Cardiac fibroblast (primary cell): ENCODE measurements at places on chromosomes 1 and 21.

- DNase-seq, result no peak
Observed at GRCh38 chr1:15684468-15685291, 560 bp downstream of the PLEKHM2 start.

DNA sequence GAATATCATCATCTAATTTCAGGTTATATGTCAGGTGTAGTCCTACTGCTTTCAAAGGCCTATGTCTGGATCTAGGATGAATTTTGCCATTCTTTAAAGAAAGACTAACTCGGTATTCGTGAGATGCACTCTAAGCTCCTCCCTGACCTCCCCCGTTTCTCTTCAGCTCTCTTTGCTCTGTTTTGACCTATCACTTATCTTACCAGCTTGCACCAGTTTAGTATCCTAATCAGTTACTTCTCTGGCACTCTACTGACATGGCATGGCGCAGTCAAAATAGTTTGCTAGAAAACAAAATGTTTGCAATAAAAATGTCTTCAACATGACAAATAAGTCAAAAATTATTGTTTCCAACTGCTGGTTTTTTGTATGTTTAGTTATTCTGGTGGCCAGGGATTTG, 8.4 kb upstream of the SLC16A1 start:
- DNase-seq, result no peak

DNA sequence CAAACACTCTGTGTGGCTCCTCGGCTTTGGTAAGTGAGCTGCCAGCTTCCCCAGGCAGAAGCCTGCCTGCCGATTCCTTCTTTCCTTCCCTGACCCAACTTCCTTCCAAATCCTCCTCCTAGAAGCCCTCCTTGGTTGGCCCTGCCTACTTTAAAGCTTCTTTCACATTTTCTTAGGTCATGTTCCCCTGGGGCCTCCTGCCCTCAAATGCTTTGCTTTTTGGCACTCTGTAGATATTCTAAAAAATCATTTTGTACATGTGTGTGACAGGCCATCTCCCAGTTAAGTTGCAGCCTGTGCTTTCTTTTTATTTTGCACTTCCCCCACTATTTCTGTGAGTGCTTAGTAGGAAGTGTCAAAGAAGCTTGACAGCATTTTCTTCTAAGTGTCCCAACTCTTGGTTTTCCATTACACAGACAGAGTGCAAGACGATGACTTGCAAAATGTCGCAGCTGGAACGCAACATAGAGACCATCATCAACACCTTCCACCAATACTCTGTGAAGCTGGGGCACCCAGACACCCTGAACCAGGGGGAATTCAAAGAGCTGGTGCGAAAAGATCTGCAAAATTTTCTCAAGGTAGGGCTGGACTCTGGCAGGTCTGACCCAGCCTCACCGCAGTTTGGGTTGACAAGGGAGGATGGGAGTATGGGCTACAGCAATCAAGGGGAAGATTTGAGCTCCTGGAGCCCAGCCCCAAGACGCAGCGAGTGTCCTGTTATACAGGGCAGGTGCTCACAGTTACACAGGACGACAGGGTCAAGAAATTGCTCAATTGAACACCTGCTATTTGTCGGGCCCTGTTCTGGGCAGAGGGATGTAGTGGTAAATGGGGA, at the start of gene S100A9:
Gene S100A9 (plus strand): TSS at position 2 of the 838 bp plus-strand sequence. CDS start 430 bp downstream, at position 432.
- DNase-seq, result no peak

DNA sequence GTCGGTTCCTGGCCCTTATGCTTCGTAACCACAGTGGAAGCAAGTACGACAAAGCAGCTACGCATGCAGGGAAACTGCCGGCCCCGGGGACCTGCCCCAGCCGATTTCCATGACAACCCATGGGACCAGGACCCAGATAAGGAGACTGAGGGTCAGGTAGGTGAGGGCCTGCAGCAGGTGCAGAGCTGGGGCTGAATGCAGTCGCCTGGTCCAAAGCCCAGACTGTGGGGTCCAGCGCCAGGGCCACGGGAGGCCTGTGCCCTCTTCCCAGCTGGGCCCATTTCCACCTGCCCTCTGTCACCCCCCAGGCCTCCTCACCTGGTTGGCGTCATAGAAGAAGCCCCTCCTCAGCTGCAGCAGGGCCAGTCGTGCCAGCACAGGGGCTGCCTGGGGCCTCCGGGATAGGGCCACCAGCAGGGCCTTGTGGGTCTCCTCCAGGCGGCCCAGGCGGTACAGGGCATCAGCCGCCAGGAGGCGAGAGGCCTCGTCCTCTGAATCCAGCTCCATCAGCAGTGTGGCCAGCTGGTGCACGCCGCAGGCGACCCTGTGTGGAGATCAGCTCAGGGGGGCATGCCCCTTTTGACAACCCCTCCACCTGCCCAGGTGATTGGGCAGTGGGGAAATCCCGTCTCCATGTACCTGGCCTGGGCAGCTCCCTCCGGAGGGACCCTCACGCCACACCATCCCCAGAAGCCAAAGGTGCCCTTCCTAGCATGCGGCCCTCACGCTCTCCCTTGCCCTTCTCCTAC, 14.2 kb downstream of the TTC34 start:
- DNase-seq, result no peak

DNA sequence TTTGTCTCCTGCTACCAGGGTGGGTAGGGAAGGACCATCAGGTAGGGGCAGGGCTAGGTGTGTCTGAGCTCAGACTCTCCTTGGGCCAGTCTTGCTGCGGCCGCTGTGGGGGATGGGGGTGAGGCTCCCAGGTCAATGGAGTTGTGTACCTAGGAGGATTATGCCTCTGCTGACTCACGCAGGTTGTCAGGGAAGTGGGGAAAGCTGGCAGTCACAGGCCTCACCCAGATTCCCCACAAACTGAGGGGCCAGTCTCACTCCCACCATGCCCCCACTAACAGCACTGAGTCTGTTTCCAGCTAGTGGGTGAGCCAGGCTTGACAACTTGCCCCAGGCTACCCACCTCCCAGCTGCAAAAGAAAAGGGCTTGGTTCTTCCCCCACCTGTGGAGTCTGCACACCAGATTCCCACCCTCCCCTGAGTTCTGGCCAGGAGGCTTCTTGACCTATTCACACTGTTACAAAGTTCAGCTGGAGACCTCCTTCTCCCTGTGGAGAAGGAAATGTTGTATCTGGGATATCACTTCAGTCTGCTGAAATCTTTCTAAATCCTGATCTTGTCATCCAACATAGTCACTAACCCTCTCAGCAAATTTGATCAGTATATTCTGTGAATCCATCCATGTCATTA, 69.2 kb upstream of the GJA8 start:
- DNase-seq, result no peak

GRCh38 chr1:165612062-165612461, 19.0 kb upstream of the MGST3 start:
- no peak for DNase-seq

DNA sequence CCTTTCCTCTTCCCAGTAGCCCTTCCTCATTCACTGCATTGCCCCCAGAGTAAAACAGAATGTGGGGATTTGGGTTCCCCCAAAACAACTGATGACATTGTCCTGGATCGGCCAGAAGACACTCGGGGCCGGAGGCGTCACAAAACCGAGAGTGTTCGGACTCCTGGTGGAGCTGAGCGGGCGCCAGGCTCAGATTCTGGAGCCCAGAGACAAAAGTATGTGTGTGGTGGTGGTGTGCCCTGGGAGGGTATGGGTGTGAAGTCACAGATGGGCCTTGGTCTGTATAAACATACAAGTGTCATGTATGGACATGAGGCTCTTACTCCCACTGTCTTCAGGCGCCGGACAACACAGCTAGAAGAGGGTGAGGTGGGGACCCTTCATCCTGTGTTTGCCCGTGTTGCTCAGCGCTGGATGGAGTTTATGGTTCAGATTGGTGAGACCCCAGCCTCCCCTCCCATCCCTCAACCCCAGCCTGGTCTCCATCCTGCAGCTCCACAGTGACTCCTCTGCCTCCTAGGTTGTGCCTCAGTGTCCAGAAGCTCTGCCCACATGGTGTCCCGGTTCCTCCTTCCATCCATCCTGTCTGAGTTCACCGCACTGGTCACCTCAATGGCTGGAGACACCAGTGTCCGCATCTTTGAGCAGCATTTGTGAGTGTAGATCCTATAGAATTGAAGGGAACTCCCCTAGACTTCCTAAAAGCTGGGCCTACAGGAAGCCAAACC, 12.4 kb downstream of the HYI start:
- no peak for DNase-seq

- DNase-seq, result no peak
Observed at GRCh38 chr21:17519965-17520609, 7.2 kb downstream of the CXADR start.

DNA sequence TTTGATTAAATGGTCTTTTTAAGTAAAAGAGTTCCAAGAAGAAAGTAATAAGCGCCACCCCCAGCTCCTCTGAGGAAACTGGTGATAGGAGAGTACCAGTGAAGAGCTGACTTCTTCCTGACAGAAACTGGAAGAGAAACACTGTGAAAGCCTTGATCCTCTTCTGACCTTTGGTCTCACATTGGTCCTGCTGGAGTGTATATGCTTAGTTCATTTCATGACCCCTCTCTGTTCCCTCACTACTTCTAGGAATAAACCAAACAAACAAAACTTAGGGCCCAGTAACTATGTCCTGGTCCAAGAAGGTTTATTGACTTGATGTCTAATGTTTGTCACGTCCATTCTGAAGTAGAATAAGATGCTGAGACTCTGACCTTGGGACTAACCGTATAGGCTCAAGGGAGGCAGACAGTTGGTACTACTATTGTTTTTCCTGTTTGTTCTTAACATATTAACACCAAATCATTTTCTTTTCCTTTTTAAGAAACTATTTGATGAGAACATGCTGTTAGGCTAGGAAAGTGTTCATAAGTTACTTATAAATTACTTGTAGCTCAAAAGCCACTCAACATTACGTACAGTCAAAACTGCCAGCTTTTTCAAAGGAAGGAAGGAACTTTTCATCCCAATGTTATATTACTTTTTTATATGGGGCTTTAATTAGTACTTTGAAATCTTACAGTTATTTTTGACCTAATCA, 57.9 kb downstream of the MIER1 start:
- no peak for DNase-seq

- peak; percentile 43 for DNase-seq
Observed at GRCh38 chr1:32337855-32338636, 2.0 kb upstream of the MARCKSL1 start.

DNA sequence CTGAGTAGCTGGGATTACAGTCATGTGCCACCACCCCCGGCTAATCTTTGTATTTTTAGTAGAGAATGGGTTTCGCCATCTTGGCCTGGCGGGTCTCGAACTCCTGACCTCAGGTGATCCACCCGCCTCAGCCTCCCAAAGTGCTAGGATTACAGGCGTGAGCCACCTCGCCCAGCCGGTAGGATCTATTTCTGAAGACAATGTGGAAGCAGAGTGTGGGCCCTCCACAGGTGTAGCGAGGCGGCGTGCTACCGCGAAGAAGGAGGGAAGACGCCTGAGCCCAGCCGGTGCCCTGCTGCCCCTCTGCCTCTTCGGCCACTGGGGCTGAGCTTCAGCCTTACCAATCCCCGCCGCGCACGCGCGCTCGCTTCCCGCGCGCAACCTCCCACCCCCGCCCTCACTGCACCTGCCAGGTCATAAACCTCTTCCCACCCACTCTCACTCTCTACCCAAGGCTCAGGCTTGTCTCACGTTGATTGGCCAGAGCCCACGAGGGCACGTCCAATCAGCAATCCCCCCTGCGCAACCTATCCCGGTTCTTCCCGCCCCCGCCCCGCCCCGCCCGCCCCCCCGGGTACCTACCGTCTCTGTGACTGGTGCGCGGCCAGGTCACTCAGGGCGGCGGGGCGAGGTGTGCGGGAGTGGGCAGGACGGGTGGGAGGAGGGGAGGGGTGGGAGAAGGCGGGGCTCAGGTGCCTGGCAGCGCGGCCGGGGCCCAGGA, 409 bp upstream of the HOOK1 start:
- DNase-seq, result no peak

- no peak for DNase-seq
Observed at GRCh38 chr1:73452522-73452921, 745.5 kb downstream of the LRRIQ3 start.

DNA sequence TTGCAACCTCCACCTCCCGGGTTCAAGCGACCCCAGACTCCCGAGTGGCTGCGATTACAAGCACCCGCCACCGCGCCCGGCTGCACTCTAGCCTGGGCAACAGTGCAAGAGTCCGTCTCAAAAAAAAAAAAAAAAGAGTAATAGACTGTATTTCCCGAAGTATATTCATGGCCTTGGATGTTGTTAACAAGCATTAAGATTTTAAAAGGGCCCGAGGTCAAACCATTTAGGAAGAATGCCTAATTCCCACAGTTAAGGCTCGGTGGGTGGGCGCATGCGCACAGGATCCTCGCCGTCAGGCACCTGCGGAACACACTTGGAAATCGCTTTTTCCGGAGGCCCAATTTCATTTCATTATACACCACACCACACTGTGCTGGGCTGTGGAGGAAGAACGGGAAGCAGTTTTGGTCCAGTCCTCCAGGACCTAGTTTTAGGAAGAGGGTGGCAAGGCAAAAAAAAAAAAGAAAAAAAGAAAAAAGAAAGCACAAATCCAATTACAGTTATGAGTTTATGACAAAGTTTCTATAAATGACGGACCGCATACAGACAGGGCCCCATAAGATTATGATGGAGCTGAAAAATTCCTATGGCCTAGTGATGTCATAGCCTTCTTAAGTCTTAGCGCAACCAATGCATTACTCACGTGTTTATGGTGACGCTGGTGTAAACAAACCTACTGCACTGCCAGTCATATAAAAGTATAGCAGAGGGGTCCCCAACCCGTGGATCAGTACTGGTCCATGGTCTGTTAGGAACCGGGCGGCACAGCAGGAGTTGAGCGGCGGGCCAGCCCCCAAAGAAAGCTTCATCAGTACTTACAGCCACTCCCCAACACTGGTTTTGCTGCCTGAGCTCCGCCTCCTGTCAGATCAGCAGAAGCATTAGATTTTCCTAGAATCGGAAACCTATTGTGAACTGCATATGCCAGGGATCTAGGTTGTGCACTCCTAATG, 38.2 kb downstream of the H3-3A start:
- peak; percentile 75 for DNase-seq

- DNase-seq, result no peak
Observed at GRCh38 chr1:96002969-96003964, 718.3 kb upstream of the PTBP2 start.

- DNase-seq, result peak; percentile 44
Observed at GRCh38 chr1:2044510-2045319, 5.5 kb upstream of the PRKCZ start.

DNA sequence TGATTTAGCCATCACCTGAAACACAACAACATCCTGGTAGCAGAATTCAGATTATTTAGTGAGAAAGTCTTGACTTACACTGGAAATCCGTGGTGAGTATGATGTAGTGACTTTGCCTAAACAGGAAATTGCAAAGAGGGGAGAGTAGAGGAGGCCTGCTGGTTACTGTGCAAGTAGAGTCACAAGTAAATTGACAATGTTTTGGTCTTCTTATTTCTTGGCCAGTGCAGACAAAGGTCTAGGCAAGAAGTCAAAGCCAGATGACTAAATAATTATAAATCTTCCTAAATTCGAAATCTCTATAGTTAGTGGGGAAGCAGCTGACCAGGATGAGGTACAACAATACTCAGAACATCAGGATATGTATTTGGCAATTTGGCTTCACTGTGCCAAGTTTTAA, 159.5 kb upstream of the KCTD3 start:
- no peak for DNase-seq
